ENCODE measurements at places on chromosomes 2 and 18.

DNA sequence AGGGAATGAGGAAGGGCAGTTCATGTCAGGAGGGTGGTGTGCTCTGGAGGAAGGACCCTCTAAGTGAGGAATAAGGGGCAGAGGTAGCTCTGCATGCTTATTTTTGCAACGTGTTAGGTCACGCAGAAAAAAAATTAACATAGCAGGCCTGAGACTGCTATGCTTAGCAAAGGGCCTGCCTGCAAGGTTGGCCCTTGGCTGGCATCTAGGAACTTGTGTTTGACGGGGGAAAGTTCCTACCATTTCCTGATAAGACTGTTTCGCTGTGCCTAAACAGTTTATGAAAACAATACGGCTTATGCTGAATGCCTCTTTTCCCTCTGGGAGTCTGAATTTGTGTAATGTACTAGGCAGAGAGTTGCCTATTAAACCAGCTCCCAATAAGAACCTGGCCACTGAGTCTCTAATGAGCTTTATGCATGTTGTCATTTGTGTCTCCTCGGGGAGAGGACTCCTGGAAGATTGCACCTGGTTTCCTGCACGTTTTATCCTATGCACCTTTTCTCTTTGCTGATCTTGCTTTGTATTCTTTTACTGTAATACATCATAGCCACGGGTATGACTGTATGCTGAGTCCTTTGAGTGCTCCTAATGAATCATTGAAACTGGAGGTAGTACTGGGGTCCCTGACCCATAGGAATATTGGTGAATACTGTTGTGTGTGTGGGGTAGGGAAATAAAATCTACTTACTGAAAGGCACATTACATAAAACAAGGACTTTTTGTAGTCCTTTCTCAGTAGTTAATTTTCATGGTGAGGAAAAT lies 169.0 kb downstream of the PRPF40A start:
- DNase-seq, result no peak

DNA sequence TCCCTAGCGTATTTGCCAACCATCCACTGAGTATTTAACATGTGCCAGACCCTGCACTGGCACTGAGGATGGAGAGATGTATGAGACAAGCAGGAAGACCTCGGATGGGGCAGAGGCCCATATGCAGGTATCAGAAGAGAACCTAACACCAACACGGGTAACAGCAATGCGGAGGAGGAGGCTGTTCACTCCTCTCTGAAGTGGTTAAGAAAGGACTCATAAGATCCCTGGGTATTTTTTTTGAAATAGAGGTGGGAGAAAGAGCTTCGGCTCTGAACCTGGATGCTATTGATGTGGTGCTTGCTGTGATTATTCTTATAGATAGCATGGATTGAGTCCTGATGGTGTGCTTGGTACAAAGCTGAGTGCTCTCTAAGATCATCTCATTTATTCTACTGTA lies 418.3 kb downstream of the LPIN1 start:
- no peak for DNase-seq

- DNase-seq, result no peak
Measured at GRCh38 chr2:219555956-219556355, 12.1 kb downstream of the TMEM198 start.

GRCh38 chr2:150729495-150729955 lies 242.1 kb upstream of the RND3 start:
- DNase-seq, result no peak

GRCh38 chr2:172120118-172120517 lies 17.4 kb upstream of the DLX2 start:
- DNase-seq, result no peak

DNA sequence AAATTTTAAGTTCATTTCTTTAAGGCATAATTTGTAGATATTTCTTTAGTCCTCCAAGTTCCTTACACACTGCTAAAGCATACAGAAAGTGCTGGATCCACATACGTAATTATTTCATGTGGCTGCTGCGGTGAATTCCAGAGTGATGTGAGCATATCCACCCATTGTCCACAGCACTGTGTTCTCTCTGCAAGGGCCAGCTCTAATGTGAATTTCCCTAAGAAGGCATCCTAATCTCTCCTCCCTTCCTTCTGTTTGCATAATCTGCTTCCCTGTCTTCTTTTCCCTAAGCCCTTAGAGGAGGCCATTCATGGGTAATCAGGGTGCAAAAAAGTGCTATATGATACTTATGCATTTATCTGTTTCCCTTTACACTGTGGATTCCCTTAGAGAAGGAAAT lies 57.2 kb downstream of the COBLL1 start:
- no peak for DNase-seq

GRCh38 chr2:37934591-37935513 lies 9.8 kb downstream of the RMDN2 start:
- no peak for DNase-seq

DNA sequence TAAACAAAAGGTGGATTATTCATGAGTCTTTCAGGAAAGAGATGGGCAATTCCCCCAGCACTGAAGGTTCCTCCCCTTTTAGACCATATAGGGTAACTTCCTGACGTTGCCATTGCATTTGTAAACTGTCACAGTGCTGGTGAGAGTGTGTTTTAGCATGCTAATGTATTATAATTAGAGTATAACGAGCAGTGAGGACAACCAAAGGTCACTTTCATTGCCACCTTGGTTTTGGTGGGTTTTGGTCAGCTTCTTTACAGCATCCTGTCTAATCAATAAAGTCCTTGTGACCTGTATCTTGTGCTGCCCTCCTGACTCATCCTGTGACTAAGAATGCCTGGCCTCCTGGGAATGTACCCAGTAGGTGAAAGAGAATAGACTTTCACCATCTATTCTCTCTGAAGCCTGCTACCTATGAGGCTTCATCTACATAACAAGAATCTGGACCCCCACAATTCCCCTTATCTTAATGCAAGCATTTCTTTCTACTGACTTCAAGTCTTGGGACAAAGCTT lies 148.7 kb downstream of the CABLES1 start:
- no peak for DNase-seq
